ENCODE measurements at places on chromosomes 3 and 15.

DNA sequence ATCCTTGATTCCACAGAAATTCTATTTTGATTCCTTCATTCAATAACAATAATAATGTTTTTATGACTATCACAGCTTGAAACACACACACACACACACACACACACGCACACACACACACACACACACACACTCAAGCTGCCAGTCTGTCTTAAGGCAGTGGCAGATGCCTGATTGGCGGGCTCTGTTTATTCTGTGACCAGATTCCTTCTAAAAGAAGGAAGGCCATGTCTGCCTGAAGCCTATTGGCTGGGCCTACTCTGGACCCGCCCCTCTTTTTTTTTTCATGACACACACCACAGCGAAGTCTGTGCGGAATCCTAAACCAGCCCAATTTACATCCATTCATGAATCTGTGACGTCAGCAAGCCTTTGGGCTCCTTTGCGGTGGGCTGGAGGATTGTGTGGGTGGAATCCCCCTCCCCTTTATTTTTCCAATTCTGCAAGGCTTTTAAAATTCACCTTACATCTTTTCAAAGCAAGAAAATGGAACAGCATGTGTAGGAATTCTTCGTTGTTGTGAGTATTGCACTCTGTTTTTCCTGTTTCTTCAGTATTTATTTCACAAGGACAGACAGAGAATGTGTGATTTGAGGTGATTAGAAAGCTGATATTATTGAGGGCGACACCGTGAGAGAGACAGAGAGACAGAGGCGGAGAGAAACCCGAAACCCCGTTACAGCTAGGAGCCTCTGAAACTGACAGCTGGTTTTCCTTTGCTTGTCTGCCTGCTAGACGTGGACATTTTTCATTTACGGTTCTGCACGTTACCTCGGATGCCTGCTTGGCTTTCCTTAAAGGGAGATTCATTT, at the start of gene MAP3K13:
TSS of gene MAP3K13 (plus strand) at position 287 of the 812 bp plus-strand sequence. CDS start 65,446 bp downstream, outside the sequence.
- DNase-seq: peak; percentile 72

DNA sequence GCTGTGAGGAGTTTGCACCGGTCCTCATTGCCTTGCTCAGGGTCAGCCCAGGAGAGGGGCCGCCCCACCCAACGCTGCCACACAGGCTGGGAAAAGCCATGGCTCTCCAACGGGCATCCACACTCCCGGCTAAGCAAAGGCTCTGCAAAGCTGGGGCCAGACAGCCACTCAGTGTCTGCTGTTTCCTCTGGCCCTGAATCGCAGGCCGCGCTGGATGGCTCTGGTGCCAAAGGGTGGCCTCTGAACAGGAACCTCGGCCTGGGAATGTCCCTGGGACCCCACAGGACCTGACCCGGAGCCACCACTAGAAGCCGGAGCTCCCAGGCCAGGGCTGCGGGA, 42.9 kb downstream of the RPN1 start:
- DNase-seq: no peak

DNA sequence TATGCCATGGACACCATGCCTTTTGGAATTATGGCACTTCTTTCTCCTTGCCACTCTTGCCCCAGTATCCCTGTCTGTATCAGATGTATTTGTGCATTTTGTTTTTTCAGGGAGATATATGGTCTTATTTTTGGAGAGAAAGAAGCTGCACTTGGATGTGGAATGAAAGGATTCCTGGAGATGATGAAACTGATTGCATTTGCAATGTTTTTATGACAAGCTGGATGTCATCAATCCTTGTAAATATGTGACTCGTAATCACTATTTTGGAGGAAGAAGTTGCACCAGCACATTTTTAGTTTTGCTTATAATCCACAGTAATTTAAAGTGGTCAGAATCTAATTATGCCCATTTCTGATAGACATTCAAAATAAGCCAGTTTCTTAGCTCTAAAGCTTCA, 165.0 kb downstream of the NR1D2 start:
- DNase-seq: no peak

- DNase-seq: no peak
These were observed 37.7 kb upstream of the PARL start for GRCh38 chr3:183922421-183922820.

GRCh38 chr15:29871401-29871800, 49.1 kb upstream of the TJP1 start:
- DNase-seq: no peak

DNA sequence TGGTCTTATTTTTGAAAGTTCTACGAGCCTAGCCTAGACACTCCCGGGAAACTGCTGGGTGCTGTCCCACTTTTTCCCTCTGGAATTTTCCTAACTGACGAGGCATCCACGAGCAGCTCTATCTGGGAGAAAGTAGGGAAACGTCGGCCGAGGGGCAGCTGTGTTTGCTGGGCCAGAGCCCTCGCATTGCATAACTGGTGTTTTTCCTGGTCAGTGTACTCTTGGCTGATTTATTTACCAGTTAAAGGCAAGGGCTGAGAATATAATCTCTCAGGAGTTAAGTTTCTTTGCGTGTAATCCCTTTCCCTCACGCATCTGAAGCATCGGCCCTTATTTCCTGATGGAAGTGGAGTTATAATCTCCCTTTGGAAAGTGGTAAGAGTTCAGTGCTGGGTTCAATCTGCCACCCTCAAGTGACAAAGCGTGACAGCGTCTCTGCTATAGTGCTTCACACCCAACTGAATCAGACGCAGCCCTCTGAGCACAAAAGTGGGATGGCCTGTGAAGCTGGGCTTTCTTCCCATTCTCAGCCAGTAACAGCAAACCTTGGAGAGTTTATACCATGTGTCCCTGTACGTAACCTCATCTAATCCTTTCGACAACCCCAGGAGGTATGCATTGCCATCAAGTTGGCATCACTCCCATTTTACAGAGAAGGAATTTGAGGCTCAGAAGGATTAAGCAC, 311.5 kb downstream of the RORA start:
- no peak for DNase-seq

GRCh38 chr3:14125193-14126016, 553 bp downstream of the TMEM43 start:
- no peak for DNase-seq

DNA sequence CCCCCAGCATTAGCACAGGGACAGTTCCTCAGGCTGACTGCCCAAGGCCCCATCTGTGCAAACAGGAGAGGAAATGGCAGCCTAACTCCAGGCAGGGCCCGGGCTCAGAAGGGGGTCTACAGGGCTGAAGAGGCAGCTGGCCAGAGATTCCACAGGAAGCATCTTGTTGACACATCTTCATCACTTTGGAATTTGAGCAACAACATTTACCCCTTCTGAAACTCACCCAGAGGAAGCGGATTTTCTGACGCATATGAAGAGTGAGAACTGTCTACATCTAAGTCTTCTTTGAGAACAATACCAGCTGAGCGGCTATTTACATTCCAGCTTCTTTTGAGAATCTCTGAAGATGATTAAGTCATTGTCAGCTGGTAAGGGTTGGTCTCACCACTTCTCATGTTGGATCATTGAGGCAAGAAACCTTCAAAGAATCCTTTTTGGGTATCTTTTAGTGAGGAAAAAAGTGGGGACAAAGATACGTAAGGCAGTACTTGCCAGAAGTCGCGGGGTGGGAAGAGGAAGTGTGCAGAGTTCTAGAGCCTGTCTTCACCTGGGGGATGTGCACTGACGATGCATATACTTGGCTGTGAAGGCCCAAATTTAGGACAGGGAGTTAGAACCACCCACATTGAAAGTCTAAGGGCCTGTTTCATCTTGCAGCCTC, 25.4 kb upstream of the SRP14 start:
- peak; percentile 83 for DNase-seq

DNA sequence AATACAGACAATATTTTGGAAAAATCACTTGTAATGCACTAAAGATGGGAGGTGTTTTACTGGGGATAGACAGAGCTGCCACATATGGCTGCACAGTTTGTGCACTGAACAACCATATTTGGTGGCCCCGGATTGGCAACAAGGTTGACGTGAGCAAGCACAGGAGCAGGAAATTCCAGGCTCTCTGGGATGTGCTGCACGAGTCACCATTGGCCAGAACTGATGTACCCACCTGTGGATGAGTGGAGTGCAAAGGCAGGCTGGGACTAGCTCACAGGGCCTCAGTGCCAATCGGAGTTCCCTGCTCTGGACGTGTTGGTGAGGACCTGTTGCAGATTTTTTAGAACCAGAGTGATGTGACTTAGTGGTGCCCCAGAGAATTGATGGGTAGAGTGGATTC, 42.0 kb upstream of the SCAANT1 start:
- no peak for DNase-seq

- DNase-seq: no peak
These were observed 18.3 kb upstream of the MYH15 start for GRCh38 chr3:108528459-108529252.

DNA sequence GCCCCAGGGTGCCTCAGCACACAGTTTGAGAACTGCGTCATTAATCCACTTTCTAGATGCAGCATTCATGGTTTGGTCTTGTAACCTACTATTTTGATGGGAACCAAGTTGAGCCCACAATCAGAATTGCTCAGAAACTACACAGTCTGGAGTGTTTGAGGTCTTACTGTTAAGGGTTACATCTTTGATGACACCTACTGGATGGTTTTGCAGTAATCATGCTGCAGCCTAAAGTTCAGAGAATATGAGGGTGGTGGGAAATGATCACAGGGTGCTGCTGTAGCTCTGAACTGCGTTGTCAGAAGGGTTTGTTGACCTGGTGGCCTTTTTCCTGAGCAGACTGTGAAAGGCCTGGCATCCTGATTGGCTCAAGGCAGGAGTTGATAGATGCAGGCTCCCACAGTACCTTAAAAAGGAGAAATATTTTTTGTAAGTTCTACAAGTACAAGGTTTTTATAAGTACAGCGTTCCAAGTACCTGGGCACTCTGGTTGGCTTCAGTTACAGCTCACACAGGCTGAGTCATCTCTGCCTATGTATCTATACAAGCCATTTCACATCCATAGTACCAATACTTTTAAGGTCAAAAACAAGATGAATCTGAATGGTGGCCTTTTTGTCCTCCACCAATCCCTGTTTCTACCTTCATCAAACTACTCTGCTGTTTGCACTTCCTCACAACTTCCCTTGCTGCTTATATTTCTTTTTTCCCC, 60.5 kb upstream of the ACKR4 start:
- no peak for DNase-seq

DNA sequence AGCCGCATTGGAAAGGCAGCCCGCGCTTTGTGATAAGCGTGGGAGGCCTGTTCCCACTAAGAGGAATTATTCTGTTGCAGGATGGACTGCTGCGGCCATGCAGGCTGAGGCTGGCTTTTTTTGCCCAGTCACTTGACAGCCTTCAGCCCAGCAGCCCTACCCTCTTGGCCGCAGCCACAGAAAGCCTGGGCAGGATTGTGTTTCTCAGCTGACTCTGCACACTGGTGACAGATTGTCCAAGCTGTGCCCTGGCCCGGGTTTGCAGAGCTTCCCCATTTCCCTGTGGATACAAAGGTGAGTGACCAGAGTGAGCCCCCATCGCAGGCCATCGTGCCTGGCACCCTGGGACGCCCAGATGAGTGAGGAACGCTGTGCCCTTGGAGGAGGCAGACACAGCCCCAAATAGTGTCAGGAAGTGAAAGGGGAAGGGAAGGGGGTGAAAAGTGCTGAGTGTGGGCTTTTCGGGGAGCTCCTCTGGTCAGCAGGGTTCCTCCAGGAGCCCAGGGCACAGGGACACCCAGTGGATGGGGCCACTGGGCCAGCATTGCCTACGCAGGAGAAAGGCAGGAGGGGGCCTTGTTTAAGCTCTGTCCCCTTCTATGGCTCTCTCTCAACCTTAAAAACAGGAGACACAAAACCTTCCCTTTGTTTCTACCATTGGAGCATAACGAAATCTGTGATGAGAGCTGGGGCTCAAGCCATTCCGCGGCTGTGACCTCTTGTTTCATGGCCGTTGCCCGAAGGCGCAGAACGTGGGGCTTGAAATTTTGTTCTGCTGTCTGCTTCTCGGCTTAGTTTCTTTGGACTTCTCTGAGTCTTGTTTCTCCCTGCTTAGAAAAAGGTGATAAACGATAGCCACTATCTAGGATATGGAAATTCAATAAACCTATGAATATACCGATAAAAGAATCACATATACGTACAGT, 91.5 kb upstream of the MEF2A start:
- no peak for DNase-seq

DNA sequence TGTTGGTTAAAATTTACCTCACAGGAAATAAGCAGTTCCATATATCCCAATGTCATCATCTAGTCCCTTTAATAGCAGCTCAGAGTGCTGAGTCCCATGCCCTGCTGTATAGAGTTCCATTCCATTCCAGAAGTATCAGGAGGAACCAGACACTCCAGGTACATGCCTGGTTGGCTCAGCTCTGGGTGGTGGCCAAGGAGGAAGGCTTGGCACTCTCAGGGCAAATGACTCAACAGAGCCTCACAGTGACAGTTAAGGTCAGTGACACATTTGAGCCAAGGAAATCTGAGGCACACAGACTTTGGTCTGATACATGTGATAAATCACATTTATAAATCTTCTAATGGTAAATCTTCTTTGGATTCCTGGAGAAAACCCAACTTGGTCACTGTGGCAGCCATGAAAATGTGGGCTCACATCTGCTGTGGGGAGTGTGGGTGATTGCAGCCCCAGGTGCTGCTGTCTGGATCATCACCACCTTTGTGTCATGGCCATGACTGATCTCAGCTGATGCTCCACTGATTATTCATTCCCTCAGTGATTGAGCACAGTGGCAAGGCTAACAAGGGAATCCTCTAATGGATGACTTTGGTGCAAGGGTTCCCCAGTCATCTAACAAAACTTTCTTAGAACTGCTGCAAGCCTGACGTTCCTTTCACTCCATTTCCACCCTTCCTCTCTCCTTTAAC, 9.3 kb downstream of the HHLA2 start:
- DNase-seq: no peak

DNA sequence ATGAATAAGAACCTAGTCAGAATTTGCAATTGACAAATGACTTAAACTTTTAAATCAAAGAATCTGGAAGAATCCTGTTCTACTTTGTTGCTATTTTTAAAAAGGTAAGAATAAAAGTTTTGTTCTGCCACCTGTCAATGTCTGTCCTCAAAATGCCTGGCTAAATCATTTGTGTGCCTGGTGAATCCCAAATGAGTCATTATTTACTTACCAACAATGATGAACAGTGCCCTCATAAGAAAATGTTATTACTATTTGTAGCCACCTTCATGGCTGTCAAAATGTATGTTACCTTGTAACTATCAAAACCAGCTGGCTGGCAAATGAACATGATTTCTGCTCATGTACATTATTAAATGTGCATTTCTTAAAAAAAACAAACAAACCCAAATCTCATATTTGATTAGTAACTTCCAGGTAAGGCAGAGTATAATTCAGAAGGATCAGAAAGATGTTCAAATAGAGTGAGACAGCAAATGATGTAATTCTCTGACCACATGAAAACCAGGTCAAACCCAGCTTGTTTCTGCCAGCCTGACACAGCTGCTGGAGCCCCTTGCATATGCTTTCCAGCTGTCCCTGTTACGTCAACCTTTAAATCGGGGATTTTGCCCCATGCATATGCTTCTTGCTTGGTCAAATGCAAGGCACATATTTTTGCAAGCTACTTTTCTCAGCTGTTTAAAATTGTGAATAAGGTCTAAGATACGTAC, 137.9 kb downstream of the SSR3 start:
- DNase-seq: no peak

- DNase-seq: peak; percentile 85
These were observed 129.4 kb downstream of the VGLL4 start for GRCh38 chr3:11514191-11514821.
